Ovary (tissue), 10 donors: ENCODE measurements at places on chromosomes 2 and 18. TPM values are rescaled to one million over a fixed set of nuclear protein-coding genes. Genes with fewer than 3 reads are reported as not detected.

The DSG1 gene
- not detected for total RNA-seq

The TLX2 gene
- total RNA-seq: not detected

The APCDD1 gene
- 21.1 TPM for total RNA-seq

- H3K27ac ChIP-seq: peak within 1 kb of the TSS; percentile 69
- DNase-seq: peak; percentile 49
Observed at GRCh38 chr2:179861416-179862067, at the start of gene ZNF385B. ZNF385B (minus strand) TSS chr2:179861612.

- no peaks in the 10 kb centered on the region for H3K27me3 ChIP-seq
- H3K27ac ChIP-seq: no peak overlapping the region
- no peak for DNase-seq
- H3K4me3 ChIP-seq: no peak overlapping the region
- H3K36me3 ChIP-seq: no peaks in the 10 kb centered on the region
Observed at GRCh38 chr18:45850021-45850420, 24.5 kb downstream of the SIGLEC15 start.

DNA sequence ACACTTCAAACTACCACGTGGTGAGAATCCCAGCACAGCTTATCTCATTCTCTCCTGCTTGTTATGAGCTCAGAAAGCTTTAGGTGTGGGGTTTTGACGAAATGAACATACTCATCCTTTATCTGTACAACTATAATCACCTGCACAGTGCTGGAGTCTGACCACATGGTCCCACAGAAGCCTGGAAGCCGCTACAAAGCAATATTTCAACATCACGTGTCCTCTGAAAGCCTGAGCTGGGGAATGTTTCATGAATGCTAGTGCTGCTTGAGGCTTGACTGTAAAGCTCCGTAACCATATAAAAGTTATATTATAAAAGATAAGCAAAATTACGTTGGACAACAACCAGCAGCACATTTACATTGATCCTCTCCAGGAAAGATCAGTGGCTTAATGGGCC, 43.9 kb downstream of the PIEZO2 start:
- H3K27me3 ChIP-seq: no peaks in the 10 kb centered on the region
- H3K27ac ChIP-seq: no peak overlapping the region
- H3K36me3 ChIP-seq: no peaks in the 10 kb centered on the region
- H3K4me1 ChIP-seq: no peaks in the 10 kb centered on the region

- H3K27me3 ChIP-seq: no peaks in the 10 kb centered on the region
- no peaks in the 10 kb centered on the region for H3K36me3 ChIP-seq
- H3K4me1 ChIP-seq: peaks cover 8% of the 10 kb centered on the region
- no peak overlapping the region for H3K27ac ChIP-seq
Observed at GRCh38 chr2:64399521-64399920, 54.4 kb upstream of the LGALSL start.

DNA sequence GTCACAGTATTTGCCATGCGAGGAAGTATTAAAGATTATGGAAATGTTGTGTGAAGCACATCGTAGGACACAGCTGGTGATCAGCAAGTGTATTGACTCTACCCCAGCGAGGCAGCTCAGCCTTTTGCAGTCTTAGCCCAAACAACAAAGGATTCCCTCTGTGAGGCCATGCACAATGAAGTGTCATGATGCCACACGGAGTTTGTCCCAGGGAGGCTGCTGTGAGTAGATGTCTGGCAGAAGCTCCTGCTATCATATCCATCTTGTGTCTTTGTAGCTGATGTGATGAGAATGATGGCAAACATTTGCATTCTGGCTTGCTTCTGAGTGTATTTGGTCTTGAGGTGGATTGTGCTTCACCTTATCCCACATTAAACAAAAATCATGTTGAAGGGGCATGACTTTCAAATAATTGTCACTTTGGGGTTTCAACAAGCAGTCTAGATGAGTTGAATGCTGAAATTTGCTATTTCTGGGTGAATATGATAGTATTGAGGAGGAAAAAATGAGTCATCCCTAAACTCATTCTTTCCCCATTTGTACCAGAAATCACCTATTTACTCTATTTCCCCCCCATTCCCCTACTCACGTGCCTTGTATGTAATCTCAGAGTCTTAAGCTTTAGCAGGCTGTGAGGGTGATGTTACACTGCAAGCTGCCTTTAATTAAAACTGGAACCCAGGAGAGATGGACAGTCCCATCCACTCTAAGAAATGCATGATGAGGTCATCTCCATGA, 273.5 kb downstream of the RNF144A start:
- no peaks in the 10 kb centered on the region for H3K36me3 ChIP-seq
- no peak for DNase-seq
- no peaks in the 10 kb centered on the region for H3K27me3 ChIP-seq

DNA sequence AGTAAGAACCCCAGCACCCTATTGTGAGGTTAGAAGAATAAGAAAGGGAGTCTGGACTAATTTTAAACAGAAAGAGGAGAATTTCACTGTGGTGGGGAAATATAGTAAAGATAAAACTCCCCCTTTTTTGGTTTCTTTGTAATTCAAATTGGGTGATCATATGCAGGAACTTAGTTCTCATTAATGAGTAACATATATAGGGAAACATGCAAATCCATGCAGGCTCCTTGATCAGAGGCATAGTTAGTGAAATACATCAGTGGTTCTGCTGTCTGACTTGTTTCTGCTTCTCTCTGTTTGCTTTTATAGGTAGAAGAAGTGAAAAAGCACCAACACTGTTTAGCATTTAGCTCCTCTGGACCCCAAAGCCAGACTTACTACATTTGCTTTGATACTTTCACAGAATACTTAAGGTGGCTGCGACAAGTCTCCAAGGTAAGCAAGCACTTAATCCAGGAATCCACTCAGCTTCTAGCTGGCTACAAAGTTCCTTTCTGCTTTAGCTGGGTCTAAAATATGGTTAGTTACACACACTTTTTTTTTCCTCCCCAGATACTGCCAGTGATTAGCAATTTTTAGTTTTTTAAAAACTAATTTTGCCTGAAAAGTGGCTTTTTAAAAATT, 123.2 kb downstream of the PHLPP1 start:
- DNase-seq: no peak
- H3K27ac ChIP-seq: no peak overlapping the region
- H3K4me3 ChIP-seq: no peak overlapping the region
- H3K27me3 ChIP-seq: no peaks in the 10 kb centered on the region

DNA sequence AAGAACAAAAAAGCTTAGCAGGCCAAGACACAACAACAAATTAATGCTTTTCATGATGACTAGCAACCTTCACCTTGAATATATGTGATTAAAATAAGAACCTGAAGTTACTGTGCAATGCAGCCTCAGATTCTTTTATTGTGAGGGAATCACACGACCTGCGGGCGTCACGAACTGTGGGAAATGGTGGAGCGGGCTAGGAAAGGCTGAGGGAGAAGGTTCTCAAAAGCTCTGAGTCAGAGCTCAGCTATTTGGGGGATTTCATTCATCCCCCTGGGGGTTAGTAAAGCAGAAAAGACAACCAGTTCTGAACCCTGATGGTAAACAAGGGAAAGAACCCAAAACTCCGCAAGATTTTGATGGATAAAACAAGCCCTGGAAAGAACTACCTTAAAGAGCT, 89.3 kb upstream of the NCKAP5 start:
- no peak overlapping the region for H3K4me3 ChIP-seq
- H3K4me1 ChIP-seq: no peaks in the 10 kb centered on the region
- no peak overlapping the region for H3K27ac ChIP-seq
- no peaks in the 10 kb centered on the region for H3K27me3 ChIP-seq
- no peaks in the 10 kb centered on the region for H3K36me3 ChIP-seq
- no peak for DNase-seq
